Amygdala (tissue), 56 donors: ENCODE measurements at places on chromosomes 7 and 10.
A peak's percentile ranks its signal among the peaks of the same experiment; 100 is the strongest.

GRCh38 chr7:127417346-127417745, 24.8 kb upstream of the ZNF800 start:
- DNase-seq: no peak

DNA sequence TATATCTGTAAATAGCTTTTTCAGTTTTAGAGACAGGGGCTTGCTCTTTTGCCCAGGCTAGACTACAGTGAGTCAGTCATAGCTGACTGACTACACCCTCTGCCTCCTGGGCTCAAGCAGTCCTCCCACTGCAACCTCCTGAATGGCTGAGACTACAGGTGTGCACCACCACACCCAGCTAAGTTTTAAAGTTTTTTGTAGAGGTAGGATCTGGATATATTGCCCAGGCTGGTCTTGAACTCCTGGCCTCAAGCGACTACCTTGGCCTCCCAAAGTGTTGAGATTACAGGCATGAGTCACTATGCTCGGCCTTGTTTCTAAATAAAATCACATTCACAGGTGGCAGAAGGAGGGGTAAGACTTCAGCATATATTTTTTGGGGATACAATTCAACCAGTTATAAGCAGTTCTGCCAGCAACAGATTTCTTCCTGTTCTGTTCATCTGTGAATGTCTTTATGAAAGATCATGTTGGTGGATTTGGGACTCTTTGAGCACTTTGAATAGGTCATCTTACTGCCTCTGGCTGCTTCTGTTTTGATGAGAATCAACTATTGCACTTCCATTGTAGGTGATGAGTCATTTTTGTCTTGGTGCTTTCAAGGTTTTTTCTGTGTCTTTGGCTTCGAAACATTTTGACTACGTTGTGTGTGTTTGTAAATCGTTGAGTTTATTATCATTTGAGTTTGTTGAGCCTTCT, 15.7 kb downstream of the RBM33 start:
- DNase-seq: no peak

DNA sequence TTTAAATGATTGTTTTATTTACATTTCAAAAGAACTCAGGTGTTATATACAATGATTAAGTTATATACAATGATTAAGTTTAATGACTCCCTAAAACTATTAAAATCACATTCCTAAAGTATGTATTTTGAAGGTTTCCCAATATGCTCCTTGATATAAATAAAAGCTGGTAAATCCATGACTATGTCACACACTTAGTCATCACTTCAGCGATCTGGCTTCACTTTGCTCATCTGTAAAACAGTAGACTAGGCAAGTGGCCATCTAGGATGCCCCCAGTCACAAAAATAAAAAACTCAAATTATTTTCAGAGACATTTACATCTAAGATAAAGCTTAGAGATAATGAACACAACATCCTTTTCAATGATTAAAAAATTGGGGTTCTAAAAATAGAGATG, 10.8 kb downstream of the ICA1 start:
- DNase-seq: no peak

- no peak for DNase-seq
These were observed 190.0 kb downstream of the HPSE2 start for GRCh38 chr10:99045671-99046070.

GRCh38 chr7:115805458-115805857, 225.1 kb downstream of the TFEC start:
- no peak for DNase-seq

DNA sequence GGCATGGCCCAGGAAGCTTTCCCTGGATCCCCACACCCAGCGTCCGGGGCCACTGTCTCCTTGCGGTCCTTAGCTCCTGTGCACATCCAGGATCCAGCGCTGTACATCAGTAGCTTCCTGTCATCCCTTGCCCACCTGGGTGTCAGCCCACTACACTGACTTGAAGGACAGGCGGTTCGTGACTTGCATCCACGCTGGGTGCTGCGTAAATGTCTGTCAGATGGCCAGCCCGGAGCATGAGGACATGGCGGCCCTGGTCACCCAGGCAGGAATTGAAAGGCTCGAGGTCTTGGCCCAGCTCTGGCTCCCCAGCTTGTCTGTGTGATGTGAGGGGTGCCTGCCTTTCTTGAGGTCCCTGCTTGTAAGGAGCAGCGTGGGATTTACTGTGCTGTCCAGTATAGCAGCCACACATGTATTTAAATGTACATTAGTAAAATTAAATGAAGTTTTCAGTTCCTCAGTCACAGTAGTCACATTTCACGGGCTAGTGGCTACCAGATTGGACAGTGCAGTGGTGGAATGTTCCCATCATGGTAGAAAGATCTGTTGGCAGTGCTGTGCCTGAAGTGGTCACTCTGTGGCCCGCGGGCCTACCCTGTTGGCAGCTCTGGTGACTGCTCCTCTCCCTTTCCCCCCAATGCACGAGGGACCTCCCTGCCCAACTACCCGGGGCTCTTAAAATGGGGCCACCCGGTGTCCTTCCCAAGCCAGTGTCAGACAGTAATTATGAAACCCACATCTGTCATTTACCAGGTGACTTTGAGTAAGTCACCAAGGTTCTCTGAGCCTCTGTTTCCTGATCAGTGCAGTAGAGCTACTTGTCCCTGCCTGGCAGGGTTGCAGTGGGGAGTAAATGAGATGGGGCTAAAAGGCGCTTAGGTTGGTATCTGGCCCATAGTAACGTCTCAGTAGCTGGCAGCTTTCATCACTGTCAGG, 97.8 kb upstream of the PPIF start:
- DNase-seq: no peak

- no peak for DNase-seq
These were observed 4.2 kb upstream of the LRGUK start for GRCh38 chr7:134122980-134123379.

DNA sequence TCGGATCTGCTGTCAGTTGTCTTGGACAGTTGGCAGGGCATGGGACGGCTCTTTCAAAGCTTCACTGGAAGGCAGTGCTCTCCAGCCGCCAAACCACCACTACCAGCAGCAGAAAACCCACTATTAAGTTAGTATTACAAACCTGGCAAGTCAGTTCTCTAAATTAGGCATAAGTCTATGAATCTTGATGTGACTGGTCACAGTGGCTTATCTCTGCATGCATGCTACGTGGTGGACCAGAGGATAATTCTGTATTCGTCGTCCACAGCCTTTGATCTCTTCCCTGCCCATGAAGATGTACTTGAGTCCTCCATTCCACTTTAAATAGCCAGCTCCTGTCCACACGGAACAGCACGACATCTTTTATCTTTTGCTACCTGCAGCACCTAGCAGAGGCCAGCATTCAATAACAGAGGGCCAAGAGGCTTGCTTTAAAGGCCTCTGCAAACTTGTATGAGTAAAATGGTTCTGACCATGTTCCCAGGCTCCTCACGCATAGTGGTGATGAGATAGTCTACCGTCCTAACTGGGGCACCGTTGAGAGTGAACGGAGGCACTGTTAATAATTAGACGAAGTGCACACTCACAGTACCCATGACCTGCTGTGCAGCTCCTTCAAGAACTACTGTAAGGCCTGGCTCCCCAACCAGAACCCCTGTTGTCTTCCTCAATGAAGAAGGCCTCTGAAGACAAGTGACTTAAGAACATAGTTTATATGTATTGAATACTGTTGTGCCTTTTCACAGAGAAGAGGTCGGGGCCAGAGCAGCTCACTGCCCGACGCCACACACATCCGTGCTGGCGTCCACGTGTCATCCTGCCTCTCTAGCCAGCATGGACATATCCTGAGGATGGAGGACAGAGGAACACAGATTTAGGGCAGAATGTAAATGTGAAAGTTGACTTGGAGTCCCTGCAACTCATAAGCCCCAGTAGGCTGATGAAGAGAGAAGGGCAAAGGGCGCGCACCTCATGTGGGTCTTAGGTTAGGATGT, 1.0 kb downstream of the GPR146 start:
- no peak for DNase-seq

DNA sequence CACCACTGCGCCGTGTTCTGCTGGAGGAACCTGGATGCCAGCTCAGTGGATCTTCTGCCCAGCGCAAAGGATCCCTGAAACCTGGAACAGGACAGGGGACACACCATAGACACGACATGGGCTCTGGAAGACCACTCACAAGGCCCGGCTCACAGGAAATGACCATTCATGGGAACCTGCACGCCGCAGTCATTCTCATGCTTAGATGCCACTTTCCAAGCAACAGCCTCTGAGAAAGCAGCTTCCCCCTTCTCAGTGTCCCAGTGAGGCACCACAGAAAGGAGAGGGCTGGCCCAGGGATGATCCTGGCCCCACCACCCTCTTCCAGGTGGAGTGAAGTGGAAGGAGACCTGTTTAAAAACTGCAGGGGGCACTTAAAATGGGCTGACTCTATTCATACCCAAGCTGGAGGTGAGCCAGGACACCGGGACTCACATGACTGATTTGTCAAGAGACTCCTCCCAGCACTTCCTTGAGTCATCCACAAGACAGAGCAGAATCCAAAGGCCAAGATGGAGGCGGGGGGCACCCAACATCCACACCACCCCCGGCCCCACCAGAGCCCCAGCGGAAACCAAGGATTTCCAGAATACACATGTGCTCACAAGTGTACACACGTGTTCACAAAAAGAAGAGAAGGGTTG, 11.2 kb downstream of the CTBP2 start:
- DNase-seq: no peak

DNA sequence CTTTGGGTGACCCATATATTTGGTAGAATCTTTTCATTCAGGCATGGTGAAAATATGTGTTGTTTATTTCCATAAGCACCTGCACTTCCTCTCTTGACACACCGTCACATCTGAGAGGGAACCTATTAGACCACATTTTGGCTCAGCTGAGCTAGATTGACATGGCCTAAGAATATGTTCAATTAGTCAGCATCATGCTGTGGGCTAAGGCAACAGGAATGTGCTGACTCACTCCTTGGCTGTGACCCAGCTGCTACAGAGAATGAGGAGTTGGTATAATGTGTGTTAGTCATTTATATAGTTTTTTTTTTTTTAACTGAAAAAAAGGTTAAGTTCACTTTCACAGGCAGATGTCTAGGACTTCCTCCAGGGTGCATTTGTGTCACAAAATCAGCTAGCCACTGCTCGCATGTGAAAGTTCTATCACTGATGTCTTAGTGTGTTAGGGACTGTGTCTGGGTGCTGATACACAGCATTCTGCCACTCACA, 180.6 kb downstream of the SEMA3E start:
- peak; percentile 56 for DNase-seq

GRCh38 chr10:62554632-62555199, 180.5 kb downstream of the ZNF365 start:
- no peak for DNase-seq

- DNase-seq: no peak
These were observed 16.8 kb downstream of the CFAP46 start for GRCh38 chr10:132925614-132926013.

DNA sequence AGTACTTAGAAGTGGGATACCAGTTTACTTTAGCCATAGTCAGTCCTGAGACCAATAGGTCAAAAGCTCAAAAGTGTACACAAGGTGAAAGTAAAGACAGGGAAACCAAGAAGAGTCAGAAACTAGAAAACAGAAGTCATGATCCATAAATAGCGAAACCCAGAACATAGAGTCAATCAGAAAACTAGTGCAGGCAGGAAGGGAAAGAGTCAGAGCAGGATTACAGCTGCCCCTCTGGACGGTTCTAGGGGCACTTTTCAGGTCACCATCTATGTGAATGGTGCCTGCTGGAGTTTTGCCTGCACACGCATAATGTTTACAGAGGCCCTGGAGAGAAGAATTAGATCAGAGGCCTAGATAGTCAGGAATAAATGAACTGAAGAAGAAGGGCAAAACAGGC, 22.4 kb upstream of the DMTF1 start:
- no peak for DNase-seq

- no peak for DNase-seq
These were observed 109.3 kb downstream of the CPEB3 start for GRCh38 chr10:92181575-92181974.

GRCh38 chr10:110916554-110917346, 2.2 kb downstream of the BBIP1 start:
- DNase-seq: no peak

DNA sequence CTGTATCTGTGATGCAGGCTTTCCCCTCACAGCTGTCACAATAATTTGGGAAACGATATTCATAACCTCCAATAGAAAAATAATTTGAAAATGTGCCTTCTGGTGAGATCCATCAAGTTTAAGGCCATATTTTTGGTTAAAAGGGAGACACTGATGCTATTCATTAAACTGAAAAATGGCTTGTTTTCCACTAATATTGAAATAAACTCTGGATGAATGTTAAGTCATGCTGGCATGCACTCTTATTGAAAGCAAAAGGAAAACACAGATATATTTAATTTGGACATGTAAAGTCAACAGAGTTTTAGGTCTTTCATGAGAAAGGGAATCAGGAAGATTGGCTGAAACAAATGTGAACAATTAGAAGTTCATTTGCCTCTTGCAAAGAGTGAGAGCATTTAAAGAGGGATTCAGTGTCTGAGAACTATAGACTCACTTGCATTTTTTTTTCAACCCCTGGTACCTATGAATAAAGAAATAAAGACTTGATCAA, 879.2 kb downstream of the LRMDA start:
- DNase-seq: no peak

- no peak for DNase-seq
These were observed 37.4 kb upstream of the LBX1 start for GRCh38 chr10:101266381-101267289.

GRCh38 chr7:78124216-78124615, 325.6 kb downstream of the PHTF2 start:
- no peak for DNase-seq

- DNase-seq: no peak
These were observed 77.8 kb upstream of the TNRC18 start for GRCh38 chr7:5501465-5501864.
